ENCODE measurements at places on chromosomes 6 and 20.

GRCh38 chr6:143125455-143125854, 64.8 kb downstream of the AIG1 start:
- no peak for DNase-seq

GRCh38 chr20:22160101-22160652, 424.2 kb downstream of the FOXA2 start:
- DNase-seq: no peak

DNA sequence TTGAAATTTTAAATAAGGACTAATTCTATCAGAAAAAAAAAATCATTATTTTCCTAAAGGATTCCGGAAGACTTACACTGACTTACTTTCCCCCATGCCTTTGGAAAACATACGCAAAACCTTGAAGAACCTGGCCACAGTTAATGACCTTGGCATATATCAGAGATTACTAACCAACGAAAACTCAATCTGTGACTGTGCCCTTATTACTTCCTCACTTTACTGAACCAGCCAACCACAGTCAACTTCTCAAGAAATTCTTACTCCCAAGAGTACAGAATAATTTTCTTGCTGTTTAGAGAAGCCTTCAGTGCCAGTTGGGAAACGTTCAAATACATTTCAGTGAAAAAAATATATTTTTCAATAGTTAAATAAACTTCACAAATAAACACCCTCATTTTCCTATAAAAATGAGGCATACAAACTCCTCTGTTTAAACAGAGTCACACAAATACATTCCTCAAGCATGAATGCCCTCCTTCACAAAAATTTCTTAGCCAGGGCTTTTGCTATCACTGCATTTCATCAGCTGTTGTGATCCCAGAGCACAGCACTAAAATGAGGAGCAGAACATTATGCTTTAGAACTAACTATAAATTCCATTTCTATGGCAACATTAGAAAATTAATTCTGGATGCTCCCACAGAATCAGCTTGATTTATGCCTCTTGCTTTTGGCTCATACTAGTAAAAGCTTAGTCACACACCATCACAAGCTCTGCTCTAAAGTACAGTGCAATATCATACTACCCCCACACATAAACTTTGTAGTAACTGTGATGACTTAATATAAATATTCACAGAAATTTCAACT, 117.6 kb downstream of the DST start:
- no peak for DNase-seq

DNA sequence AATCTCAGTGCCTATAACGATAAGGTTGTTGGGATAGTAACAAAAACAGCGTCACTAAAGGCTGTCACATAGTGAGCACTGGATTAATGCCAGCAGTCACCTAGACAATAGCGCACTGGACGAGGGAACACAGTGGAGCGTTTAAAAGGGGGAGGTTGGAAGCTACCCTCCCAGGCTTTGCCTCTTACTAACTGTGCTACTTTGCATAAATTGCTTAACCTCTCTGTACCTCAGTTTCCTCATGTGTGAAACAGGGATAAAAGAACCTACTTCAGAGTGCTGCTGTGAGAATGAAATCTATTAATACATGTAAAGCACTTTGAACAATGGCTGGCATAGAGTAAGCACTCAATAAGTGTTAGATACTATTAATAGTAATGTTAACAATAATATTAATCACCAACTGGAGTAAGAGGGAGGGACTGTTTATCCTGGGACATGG, 10.5 kb downstream of the BCL2L1 start:
- DNase-seq: no peak

- no peak for DNase-seq
Observed at GRCh38 chr6:133131621-133132465, 109.3 kb upstream of the EYA4 start.

GRCh38 chr20:32494483-32495216, 90.5 kb downstream of the NOL4L start:
- DNase-seq: no peak

DNA sequence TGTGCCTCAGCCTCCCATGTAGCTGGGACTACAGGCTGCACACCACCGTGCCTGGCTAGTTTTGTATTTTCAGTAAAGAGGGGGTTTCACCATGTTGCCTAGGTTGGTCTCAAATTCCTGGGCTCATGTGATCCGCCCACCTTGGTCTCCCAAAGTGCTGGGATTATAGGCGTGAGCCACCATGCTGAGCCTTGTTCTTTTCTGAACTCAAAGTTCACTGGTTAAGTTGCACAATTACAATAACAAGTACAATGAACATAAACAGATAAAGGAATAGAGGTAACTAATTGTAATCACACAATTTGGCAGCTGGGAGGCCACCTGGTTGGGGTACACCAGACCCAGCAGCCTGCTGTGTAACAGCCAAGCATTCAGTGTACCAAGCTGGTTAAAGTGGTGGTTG, 6.7 kb downstream of the NUDT3 start:
- no peak for DNase-seq

DNA sequence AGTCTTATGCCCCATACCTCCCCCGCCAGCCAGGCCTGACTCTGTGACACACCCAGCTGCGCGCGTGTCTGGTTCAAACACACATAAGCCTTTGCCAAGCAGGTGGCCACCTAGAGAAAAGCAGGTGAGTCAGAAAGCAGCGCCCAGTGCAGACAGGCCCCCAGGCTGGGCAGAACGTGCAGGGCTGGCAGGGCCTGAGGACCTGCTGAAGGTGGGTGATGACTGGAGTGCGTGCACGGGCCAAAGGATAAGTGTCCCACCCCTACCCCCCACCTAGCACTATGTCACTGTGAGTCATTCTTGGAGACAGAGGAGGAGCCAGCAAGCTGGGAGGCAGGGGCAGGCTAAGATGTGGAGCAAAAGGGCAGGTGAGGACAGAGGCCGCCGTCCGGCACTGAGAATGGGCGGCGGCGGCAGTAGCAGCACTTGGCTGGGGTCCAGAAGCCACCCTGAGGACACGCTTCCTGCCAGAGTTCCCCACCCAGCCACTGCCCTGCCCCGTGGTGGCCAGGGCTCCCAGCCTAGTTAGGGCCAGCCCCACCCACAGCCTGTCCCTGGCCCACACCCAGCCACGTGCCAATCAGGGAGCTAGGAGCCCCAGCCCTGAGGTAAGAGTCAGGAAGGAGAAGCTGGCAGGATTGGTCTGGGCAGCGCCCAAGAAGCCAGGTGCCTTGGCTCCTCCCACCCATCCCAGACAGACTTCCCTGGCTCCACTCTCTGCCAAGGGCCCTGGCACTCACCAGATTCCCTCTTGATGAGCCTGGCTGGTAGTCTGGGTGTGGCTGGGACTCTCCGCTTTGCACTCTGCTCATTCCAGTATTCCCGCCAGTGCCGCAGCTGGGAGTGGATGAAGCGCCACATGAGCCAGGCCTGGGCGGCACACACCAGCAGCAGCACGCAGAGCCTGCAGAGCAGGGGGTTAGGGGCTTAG, 72.7 kb downstream of the TRAM2 start:
- peak; percentile 98 for DNase-seq

DNA sequence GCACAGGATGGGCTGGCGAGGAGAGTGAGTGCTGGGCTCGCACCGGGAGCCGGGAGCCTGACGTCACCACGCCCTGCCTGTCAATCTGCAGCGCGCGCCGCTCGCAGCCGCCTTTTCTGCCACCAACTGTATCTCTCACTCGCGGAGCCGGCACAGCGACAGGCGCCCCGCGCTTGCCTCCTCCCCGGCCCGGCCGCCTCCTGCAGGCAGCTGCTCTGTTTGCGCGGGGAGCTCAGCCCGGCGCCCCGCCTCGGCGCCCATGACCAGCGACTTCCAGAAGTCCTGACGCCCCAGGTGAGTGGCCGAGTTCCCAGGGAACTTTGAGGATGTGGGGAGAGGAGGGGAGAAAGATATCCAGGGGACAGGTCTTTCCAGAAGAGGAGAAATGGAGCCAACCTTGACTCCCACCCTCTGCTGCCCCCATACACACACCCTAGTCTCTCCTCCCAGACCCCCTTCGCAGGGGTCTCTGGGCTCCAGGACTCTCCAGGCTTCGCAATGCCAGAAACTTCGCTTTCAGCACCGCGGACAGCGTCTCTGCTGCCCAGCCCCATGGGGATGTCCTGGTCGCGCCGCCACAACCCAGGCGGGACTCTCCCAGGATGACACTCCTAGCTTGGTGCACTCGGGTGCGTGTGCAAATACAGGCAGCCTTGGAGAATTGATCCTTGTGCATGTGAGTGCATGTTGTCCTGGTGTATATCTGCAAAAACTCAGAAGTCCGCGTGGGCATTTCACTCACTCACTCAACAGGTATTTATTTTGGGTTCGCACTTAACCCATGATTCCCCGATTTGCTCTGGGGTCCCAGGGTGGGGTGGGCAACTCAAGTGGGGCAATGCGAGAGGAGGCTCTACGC, at the start of gene GPR6:
TSS of gene GPR6 (plus strand) at position 138 of the 859 bp plus-strand sequence. CDS start 802 bp downstream, outside the sequence.
- DNase-seq: peak; percentile 45

DNA sequence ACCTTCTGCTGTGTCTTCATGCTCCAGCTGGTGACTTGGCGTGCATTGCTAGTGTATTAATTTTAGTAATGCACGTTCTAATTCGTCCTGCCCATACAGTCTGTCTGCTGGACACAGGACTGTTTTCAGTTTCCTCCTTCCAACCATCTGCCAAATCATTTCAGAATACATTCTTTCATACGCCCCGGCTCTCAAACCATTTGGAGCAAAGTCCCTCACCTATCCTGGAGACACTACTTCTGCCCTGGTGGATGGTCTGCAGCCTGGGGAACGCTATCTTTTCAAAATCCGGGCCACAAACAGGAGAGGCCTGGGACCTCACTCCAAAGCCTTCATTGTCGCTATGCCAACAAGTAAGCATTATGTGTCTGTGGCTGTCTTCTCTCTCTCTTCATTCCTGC, 60.5 kb downstream of the FNDC1 start:
- no peak for DNase-seq

GRCh38 chr6:3911614-3912336, 62.6 kb downstream of the FAM50B start:
- peak; percentile 83 for DNase-seq

DNA sequence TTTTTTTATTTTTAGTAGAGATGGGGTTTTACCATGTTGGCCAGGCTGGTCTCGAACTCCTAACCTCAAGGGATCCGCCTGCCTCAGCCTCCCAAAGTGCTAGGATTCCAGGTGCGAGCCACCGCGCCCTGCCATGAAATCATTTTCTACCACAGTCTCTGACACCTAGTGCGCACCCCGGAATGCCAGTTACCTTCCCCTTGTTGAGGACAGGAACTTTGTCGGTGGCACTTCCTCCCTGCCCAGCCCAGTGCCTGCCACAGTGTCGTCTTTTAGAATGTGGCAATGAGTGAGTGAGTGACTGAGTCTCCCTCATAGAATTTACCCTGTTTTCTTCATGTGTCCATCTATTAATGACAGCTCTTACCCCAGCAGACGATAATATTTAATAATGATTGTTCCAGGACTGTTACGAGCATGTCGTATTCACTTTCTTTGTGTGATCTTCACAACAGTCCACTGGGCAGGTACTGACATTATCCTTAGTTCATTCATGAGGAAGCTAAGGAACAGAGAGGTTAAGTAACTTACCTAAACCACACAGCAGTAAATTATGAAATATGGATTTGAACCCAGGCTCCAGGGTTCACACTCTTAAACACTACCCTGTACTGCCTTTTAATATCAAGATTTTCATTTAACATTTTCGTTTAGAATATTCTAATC, 1.8 kb downstream of the OSBPL2 start:
- DNase-seq: no peak

DNA sequence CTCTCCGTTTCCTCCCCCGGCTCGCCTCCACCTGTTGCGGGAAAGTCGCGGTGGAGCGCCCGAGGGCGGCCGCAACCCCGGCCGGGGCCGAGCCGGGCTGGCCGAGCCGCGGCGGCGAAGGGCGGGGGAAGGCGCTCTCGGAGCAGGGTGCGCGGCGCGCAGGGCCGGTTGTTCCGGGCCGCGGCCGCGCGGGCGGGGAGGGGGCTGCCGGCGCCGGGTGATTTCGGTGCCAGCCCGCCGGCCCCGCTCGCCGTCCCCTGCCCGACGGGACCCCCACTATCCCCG, 235 bp downstream of the MAP7 start:
- DNase-seq: peak; percentile 51

DNA sequence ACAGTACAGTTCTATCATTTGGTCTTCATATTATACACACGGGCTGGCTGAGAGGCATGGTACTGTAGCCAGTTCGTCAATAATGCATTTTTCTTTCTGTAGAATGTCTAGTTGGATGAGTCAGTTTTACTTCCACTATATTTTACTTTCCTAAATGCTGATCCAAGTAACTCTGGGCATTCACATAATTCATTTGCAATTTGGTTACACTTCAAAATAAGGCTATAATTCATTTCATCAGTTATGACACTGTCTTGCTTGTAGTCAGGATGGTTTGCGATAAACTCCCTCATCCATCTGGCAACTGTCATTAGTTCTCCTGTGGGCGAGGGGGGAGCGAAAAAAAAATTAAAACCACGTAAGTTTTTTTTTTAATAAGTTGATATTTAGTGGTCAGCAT, 46.3 kb downstream of the GCLC start:
- DNase-seq: no peak

DNA sequence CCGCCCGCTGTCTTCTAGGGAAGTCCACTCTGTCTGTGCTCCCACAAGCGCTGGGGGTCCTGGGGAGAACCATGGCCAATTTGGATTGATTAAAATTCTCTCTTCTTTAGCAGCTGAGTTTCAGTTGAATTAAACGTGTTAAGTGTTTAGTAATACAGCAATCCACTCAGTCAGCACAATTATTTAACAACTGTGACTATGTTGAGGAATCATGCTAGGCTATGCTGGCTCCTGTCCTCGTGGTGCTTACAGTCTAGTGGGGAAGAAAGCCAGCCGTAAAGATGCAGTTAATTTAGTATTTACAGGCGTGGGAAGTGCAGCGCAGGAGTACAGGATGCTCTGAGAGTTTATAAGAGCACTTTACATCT, 88.9 kb upstream of the FOXP4 start:
- no peak for DNase-seq

DNA sequence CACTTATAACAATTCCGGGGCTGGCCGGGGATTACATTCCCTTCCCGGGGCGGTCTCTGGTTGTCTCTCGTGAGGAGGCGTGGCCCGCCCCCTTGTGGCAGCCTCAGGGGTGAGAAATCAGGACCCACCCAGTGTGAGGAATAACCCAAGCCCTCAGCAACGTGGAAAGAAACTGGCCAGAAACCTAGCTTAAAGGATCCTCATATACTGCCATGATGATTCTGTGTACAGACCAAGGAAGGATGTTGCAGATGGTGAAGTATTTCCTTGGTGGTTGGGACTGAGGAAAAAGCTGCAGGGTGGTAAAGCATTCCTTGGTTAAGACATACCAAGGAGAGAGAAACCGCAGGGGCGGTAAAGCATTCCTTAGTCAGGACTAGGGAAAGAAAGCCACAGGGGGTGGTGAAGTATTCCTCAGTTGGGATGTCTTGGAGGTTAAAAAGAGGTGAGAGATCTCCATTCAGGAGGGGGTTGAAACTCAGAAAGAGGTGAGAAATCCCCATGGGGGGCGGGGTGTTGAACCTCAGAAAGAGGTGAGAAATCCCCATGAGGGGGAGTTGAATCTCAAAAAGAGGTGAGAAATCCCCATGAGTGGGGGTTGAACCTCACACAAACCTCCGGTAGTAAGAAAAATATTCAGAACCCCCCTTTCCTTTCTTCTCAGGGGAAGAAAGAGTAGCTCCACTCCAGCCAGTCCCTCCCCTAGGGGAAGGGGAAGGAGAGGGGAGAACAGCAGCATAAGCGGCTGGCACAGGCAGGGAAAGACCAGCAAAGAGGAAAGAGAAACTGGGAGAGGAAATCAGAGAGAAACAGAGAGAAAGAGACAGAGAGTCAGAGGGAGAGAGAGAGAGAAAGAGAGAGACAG, 238.1 kb downstream of the RNGTT start:
- no peak for DNase-seq

GRCh38 chr20:33859157-33859695, 48.1 kb downstream of the CHMP4B start:
- DNase-seq: no peak

- DNase-seq: peak; percentile 24
Observed at GRCh38 chr6:133248241-133249001, 7.3 kb downstream of the EYA4 start.

GRCh38 chr20:9019833-9020232, 49.1 kb upstream of the PLCB4 start:
- DNase-seq: no peak
